ENCODE measurements at places on chromosomes 3 and 15.

DNA sequence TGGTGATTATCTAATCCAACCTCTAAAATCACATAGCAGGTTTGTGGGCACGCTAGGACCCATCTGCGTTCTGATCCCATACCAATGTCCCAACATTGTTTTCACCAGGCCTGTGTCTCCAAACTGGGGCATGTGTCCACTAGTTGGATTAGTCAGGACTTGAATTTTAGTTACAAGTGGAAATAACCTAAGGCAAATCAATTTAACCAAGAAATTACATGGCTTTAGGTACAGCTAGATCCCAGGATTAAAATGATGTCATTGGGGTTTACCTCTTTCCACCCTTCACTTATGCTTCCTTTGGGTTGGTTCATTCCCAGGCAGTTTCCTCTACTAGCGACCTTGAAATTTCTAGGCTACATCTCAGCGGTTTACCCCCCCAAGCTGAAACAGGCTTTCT, 47.2 kb upstream of the PXYLP1 start:
- DNase-seq: no peak

DNA sequence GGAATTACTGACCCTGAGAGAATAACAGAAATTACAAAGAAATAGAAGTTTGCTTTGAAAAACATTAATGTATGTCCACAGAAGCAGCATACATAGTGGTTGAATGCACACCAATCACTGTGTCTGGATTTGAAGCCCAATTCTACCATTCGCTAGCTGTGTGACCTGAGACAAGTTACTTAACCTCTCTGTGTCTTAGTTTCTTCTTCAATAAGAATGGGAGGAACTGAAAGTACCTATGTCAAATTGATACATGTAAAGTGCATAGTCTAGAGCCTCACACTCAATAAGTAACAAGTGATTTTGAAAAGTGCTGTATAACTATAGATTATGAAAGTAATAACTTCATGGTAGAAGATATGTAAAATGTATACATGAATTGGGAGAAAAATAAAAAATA, 457.8 kb downstream of the FOXP1 start:
- no peak for DNase-seq

DNA sequence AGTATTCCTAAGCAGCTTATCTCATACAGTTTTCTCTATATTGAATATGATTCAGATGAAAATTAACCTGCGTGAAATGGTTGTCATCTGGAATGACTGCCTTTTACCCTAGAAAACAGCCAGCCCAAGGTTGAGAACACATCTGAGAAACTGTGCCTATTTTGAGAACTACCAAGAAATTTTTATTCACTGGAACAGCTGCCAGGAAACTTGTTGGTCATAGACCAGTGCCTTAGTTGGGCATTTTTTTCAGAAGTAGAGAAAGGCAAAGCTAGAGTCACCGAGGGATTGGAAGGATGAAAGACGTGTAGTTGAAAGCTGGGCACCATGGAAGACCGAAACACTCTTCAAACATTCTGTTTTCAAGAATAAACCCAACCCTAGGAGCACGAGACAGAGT, 277.1 kb downstream of the LPP start:
- no peak for DNase-seq

- no peak for DNase-seq
Observed at GRCh38 chr3:173639098-173639497, 241.6 kb downstream of the NLGN1 start.

DNA sequence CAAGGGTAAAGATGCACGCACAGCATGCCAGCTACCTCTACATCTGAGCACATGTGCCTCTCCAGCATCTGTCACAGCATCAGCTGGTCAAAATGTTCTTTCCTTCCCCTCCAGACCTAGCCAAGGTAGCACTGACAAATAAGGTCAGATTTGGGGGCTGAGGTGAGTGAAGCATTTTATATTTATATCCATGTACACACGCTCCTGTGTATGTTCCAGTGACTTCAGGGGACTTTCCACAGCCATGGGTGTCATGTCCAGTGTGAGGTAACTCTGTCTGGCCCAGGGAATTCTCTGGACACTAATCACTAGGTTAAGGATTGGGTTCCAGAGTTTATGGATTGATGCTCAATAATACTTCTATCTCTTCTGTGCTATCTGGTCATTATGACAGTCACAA, 165.2 kb upstream of the TP63 start:
- no peak for DNase-seq

DNA sequence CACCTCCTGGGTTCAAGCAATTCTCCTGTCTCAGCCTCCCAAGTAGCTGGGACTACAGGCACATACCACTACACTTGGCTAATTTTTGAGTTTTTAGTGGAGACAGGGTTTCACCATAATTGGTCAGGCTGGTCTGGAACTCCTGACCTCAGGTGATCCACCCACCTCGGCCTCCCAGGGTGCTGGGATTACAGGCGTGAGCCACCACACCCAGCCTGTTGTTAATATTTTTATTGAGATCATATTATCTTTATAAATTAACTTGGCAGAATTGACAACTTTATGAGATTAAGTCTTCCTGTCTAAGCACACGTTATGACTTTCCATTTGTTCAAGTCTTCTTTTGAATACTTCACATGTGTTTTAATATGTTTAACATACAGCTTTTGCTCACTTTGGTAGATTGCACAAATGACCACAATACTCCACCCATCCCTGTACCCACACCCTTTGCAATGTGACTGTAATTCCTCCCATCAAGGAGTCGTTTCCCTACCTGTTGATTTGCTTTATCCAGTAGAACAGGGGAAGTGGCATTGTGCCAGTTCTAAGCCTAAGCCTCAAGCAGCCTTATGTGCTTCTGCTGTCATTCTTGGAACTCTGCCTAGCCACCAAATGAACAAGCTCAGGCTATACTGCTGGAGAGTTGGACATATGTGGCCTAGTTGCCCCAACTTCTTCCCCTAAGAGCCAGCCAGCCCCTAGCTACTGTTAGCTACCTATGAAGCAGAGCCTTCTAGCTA, 8.2 kb downstream of the XYLB start:
- DNase-seq: no peak

DNA sequence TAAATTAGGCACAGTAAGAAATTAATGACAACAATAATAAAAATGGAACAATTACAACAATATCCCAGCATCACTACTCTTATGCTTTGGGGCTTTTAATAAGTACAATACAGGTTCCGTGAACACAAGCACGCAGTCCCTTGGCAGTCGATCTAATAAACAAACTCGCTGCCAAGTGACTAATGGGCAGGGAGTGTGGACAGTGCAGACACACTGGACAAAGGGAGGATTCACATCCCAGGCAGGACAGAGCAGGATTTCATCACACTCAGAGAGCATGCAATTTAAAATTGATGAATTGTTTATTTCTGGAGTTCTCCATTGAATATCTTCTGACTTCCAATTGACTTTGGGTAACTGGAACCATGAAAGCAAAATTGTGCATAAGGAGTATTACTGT, 524.1 kb upstream of the CFAP20DC start:
- no peak for DNase-seq

DNA sequence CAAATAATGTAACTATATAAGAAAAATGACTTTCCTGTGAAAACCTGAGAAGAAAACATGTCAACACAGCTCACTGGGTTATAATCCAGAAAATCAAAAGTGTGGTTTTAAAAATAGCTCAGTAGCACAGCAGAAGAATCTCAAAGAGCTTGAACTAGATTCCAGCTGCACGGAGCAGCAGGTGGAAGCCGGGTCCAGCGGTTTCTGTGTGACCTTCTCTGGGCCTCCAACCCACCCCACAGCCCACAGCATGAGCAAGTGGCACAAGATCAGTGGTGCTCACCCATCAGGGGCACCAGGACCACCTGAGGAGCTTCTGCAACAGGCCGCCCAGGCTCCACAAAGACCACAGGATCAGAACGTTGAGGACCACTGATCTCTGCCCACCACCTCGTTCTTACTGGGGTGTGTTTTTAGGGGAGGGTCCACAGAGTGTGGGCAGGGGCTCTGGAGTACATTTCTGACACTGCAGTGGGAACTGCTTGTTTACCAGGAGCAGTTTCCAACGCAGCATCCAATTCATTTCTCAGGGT, 23.2 kb downstream of the SLC41A3 start:
- DNase-seq: no peak

- DNase-seq: no peak
Observed at GRCh38 chr3:17836919-17837318, 94.5 kb upstream of the TBC1D5 start.

GRCh38 chr3:175199961-175200360, 340.8 kb downstream of the NAALADL2 start:
- no peak for DNase-seq

DNA sequence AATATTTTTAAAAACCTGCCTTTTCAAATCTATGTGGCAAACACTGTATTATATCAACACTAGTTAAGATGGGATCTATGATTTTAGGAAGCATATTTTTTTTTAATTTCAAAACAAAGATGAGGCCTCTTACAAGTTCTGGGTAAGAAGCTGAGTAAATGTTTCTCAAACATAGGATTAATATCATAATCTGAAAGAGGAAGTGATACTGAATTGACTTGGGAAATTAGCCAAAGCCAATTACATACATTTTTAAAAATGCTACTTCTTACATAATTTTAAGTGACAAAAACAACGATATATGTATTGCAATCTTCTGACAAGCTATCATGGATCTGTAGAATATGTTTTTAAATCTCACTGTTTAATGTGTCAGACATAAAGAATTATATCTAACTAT, 135.1 kb upstream of the UBP1 start:
- no peak for DNase-seq

- no peak for DNase-seq
Observed at GRCh38 chr3:21705769-21706168, 45.2 kb downstream of the ZNF385D start.

- DNase-seq: no peak
Observed at GRCh38 chr3:52483577-52484381, 11.4 kb upstream of the STAB1 start.

- DNase-seq: no peak
Observed at GRCh38 chr15:89088605-89089315, 504 bp downstream of the ABHD2 start.

- no peak for DNase-seq
Observed at GRCh38 chr15:24856397-24857390, 98.1 kb upstream of the SNRPN start.

DNA sequence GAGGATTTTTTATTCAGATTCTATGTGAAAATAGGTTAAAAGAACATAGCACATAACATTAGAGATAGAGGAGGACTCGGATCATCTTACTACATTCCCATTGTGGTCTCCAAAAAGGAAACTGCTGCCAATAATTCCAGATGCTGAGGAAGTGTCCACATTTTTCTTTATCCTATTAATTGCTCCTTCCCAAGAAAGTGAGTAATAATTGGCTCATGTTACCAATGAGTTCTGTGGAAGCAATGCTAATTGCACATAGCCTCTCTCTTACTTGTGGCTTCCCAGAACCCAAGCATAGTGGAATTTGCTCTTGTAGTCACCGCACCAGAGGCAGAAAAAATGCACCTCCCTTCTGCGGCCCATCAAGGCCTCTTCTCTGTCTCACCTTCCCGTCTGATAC, 208.4 kb downstream of the PLOD2 start:
- DNase-seq: no peak

DNA sequence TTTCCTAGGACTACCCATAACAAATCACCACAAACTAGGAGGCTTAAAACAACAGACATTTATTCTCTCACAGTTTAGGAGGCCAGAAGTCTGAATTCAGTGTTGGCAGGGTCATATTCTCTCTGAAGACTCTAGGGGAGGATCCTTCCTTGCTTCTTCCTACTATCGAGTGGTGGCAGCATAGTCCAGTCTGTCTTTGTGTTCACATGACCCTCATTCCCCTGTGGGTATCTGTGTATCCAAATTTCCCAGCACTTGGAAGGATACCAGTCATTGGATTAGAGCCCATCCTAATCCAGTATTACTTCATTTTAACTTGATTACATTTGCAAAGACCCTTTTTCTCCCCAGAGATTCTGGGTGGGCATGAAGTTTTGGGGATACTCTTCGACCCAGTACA, 63.8 kb downstream of the GMPS start:
- DNase-seq: no peak

DNA sequence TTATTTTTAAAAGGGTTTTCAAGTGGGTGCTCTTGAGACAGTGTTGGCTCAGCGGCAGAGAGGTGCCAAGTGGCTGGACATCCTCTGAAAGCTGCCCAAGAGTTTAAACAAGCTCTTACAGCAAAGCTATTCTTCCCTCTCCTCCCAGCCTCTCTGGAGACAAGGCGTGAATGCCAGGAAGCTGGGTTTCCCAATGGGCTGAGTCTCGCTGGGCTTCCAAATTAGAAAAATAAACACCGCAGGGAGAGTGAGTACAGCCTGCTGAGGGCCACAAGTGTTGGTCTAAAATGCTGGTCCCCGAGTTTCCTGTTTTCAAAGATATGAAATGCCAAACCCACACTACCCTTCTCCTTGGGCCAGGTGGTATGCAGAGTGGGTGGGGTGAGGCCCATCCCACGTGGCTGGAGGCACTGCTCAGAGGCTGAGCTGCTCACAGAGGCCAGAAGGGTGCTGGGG, 36.4 kb downstream of the ZDHHC3 start:
- no peak for DNase-seq

DNA sequence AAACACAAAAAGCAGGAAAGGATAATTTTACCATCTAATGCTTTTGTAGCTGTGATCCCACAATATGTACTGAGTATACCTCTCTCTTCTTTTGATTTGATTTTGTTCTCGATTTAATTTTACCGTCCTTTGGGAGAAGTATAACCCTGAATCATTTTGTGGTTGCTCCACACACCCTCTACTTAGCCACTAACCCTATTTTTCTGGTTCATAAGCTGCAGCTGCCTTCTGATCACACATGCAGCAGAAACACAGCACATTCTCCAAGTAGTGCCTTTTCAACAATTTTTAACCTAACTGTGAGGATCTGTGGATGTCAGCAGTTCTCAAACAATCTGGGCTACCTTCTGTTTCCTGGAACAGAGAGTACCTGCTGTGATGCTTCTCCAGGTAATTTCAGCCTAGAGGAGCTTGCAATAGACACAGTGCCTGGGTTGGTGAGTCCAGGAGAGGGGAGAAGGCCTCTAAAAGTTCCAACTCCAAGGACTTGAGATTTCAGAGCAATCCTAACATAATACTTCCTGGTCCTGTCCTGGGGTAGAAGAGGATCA, 40.3 kb downstream of the HGD start:
- DNase-seq: no peak

GRCh38 chr15:30008156-30008555, 74.6 kb upstream of the GOLGA8J start:
- DNase-seq: no peak

GRCh38 chr3:103295974-103296570, 861.3 kb downstream of the ZPLD1 start:
- DNase-seq: no peak

DNA sequence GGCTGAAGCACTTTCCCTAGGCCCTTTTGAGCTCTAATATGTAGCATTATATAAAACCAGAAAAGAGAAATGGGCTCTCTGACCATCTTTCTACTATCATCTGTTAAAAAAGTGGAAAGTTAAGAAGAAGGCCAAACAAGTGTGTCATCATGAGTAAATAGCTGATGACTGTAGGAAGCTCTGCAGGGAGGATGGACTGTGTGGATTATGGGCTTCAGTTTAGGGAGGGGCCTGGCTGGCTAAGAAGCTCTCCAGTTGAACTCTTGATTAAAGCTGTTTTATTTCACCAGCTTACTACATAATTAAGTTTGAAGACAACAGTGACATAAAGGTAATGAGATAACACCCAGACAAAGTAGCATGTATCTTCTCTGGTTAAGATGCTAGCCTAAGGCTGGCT, 30.6 kb downstream of the INTS14 start:
- no peak for DNase-seq

- DNase-seq: no peak
Observed at GRCh38 chr3:178405531-178405930, 130.7 kb upstream of the KCNMB2 start.

All from activated CD4-positive, alpha-beta T cell treated with anti-CD3 and anti-CD28 coated beads, Interleukin-2, amount 50 U/mL, for 1 hour (primary cell).